ENCODE measurements at places on chromosomes 12 and 14.

- DNase-seq = no peak
Measured at GRCh38 chr14:101634850-101635748, 73.8 kb downstream of the DIO3 start.

GRCh38 chr12:53972152-53972702 lies 699 bp upstream of the HOXC11 start:
- DNase-seq = no peak

DNA sequence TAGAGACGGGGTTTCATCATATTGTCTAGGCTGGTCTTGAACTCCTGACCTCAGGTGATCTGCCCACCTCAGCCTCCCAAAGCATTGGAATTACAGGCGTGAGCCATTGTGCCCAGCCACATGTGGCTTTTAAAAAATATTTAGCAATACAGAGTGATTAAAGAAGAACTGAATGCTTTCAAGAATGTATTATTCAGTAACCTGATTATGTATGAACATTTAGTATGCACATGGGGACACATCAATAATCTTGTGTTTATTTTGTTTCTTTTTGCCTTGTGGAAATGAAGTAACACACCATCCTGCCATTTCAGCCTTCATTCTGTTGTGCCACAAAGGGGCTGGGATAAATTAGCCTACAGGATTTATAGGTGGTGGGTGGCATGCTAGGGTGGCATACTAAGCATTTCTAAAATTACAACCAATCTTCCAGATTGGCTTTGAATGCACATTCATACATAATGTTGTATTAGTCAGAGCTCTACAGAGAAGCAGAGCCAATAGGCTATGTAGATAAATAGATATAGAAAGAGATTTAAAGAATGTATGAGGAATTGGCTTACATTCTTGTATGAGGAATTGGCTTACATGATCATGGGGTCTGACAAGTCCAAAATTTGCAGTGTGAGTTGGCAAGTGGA lies 25.5 kb upstream of the TXNRD1 start:
- DNase-seq = no peak

DNA sequence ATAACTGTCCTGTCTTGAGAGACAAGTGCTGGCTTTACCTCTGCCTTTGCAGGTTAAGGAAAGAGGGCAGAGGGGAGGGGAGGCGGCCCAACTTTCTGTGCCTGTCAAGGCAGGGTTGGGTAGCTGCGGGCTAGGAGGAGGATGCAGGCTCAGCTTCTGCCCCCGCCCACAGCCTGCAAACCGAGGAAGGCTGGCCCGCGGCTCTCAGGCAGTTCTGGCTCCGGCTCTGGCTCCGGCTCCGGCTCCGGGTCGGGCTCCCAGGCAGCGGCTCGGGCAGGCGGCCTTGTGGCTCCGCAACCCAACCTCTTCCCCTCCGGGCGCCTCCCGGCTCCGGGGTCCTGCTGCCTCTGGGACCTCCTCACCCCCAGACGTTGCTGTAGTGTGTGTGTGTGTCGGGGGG lies 92.9 kb downstream of the TMEM30B start:
- DNase-seq = no peak

DNA sequence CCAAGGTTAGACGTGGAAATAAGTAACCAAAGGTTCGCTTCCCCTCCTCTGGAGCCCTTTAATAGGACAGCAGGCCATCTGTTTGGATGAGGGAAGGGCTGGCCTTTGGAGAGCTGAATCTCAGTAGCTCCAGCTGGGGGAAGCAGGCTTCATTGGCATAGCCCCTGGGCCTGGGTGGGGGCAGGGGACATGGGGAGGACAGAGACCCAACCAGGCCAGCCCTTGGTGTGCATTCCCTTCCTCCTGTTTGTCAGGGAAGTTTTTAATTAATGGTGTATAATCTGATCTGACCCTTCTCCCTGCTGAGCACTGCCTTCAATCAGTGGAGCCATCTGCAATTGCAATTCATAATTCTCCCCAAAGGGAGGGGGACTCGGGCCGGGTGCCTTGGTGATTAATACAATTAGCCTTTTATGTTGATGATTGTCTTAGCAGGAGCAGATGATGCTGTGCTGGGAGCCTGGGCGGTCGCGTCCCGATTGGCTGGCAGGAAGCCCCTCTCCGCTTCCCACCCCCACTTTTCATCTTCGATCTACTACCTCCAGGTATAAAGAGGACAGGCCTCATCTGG lies 6.4 kb downstream of the AQP6 start:
- no peak for DNase-seq

- DNase-seq = no peak
Measured at GRCh38 chr12:128815779-128816642, 7.7 kb downstream of the SLC15A4 start.

DNA sequence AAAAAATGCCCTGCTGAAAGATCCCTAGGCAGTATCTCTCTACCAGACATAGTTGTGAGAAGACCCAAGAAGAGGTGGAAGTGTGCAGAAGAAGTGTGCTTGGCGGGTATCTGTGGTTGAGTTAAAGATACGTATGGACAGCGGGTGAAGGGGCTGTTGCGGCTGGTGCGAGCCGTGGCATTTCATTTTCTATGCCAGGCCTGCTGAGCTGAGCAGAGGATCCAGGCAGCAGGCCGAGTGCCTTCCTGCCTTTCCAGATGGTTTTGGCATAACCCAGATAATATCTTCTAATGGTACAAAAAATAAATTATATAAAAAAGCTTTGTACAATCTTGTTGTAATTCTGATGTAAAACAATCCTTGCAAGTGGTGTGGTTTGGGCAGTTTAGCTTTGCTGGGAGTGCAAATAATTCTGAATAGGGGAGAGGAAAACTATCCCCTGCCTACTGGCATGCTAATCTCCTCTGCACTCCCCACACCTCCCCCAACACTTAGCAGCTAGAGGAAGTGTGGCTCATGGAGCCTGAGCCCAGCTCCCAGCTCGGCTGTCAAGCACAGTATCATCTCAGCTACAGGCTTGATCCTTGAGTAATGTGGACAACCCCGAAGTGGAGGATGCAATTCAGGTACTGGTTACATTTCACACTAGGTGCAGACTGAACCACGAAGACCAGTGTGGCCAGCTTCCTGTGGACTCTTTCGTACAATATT lies 168.9 kb downstream of the VRK1 start:
- DNase-seq = no peak

DNA sequence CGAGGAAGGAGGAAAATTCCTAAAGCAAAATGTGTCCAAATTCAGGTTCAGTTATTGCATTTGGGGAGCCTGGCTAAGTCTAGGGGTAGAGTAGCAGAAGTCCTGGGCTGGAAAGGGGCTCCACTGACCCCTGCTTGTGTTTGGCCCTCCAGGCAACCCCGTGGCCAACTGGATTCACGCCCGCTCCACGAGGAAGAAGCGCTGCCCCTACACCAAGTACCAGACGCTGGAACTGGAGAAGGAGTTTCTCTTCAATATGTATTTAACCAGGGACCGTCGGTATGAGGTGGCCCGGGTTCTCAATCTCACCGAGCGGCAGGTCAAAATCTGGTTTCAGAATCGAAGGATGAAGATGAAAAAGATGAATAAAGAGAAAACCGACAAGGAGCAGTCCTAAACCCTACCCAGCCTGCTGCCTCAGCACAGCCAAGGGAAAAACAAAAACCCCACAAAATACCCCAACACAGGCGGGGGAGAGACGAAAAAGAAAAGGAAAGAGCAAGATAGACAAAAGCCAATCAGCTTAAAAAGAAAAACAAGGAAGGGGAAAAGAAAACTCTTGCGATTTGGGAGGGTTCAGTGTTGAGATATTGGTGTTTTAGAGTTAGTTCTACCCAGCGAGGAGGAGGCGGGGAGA lies 2.4 kb downstream of the HOXC9 start:
- no peak for DNase-seq

- no peak for DNase-seq
Measured at GRCh38 chr12:5720381-5721005, 224.6 kb downstream of the ANO2 start.

- no peak for DNase-seq
Measured at GRCh38 chr14:33349871-33350270, 411.2 kb downstream of the NPAS3 start.

DNA sequence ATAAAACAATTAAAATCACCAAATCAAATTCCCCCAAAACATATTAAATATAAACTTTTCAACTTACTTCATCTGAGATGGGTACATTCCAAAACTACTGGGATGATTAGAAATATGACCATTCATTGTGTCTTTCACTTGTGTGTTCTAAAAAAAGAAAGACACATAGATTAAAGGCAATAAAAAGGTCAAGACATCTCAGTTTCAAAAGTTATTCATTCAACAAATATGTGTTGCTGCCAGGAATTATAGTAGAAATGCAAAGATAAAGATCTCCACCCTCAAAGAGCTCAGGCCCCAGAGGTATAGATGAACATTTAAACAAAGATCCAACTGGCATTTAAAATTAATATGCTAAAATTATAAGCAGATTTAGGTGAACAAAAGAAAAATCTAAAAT lies 106.4 kb downstream of the EPS8 start:
- DNase-seq = no peak

DNA sequence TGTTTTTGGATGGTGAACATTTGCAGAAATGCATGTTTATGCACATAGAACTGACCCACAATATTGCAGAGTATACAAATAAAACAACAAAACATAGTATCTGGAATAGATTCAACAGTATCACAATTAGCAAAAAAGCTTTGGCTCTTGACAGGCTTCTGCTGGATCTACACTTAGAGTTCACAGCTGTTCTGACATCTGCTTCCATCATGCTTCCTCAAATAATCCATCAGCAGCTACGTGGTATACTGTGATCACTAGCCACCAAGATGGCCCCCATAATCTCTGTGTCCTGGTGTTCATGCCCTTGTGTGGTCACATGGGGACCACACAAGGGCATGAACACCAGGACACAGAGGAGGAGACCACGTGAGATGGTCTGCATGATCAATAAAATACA lies 166.6 kb upstream of the CCDC198 start:
- no peak for DNase-seq

DNA sequence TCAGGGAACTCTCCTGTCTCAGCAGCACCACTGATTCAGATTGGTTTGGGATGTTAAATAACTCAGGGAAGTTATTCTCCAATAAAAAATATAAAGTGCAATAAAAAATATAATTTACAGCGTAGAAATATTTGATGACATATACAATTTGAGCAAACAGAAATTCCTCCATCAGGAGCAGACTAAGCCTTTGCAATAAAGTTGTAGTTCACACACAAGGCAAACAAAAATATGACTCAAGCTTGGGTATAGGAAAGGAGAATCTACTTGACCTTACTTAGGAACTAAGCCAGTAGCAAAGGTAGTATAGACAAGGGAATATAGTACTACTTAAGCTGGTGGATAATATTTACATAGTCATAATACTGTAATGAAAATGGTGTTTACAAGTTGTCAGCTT lies 264.1 kb downstream of the KIF21A start:
- no peak for DNase-seq

DNA sequence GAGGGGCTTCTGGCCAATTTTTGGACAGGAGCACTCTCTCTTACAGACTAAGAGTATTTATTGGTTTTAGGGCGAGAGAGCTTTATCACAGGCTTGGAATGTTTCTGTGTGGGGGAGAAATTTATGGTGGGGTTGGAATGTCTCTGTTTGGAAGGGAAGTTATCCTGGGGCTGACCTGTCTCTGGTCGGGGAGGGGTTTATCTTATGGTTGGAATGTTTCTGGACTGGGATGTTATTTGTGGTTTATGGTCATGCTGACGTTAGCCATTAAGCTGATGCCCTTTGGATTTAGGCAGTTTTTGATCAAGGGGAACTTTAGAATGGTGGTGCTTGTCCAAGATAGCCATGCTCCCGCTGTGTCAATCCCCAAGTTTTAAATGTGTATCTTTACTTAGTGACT lies 614.8 kb downstream of the DIO2 start:
- DNase-seq = no peak

DNA sequence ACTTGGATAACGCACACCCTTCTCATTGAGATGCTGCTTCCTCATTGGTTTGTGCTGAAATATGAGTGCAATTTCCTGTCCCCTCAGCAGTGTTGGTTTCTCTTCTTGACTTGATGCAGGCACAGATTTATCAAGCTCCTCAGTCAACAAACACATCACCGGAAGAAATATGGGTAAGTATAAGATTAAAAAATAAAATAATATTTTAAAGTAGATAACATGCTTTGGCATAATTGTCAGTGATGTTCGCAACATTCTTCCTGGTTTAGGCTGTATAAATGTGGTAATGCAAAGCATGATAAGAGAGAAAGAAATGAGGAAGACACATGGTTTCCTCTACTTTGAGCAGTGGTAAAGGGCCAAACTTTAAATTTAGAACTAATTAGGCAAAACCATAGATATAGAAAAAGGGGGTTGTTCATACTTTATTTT lies at the start of gene GPR65:
TSS of gene GPR65 (plus strand) at position 86 of the 432 bp plus-strand sequence. CDS start 5,713 bp downstream, outside the sequence.
- DNase-seq = no peak

DNA sequence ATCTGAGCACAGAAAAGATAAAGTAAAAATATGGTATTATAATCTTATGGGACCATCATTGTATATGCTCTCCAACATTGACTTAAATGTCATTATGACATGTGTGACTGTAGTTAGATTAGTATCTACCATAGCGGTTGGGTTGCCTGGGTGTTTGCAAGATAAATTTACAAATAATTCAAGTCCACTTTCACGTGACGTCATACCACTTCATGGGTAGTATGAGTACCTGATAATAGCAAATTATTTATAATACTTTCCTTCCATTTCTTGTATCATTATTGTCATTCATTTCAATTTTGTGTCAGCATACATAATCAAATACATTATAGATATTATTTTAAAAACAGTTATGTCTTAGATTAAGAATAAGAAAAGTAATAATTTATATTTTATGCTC lies 20.2 kb downstream of the SLCO1B1 start:
- no peak for DNase-seq

DNA sequence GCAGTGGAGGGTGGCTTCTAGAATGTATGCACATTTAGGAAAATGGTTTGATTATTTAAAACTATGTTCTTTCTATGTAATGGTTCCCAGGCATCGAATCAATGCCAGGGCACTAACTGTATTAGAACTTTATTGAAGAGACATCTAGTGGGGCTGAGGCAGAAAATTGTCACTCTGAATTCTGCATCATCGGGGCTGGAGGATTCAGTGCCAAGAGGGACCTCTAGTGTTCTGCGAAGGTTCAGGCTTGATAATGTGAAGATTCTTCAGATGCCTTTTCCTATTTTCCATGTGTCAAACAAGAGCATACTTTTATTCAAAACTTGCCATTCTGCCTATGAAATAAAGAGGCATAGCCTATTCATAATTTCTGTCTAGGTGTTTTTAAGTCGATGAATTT lies 146.3 kb downstream of the CAND1 start:
- peak; percentile 55 for DNase-seq

GRCh38 chr12:30796313-30796780 lies 41.6 kb upstream of the CAPRIN2 start:
- no peak for DNase-seq

All from NCI-H2081 (cell line).